ENCODE measurements at places on chromosomes 7 and 10.

GRCh38 chr10:125700355-125700911, 17.5 kb upstream of the TEX36 start:
- DNase-seq = no peak

DNA sequence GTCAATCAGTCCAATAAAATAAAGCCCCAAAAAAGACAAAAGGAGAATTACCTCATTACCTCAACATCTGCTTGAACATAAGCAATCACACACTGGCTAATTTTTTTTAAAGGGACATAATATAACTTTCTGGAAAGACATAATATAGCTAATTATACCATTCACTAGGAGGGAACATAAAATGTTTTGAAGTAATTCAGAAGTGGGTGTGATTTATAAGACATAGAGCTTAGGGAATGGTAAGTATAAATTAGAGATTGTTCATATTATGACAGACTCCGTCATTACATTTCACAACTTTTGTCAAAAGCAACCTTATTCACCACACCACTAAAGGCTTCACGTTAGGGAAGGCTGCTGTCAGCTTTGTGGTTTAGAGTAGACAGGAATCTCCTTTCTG, 3.8 kb downstream of the SHTN1 start:
- DNase-seq = no peak

- DNase-seq = no peak
Measured at GRCh38 chr10:120555842-120556532, 99.0 kb downstream of the PLPP4 start.

DNA sequence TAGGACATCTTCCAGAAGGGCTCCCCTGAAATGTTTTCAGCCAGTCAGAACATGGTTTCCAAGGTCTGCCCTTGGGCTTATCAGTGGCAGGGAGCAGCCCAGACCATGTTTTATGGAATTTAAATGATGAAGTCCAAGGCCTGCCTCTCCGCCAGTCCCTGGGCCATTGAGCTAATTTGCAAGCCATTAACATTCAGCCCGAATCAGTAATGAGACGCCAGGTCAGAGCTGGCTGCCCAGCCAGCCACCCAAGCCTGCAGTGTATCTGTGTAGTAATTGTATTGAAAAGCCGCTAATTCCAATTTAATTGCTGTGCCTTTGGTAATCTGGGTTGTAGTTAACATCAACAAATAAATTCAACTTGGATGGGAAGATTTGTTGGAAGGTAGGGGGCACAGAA, 131.4 kb downstream of the PAXIP1 start:
- no peak for DNase-seq

GRCh38 chr10:89479771-89480446, 55.5 kb downstream of the SLC16A12 start:
- DNase-seq = no peak

- no peak for DNase-seq
Measured at GRCh38 chr7:2255145-2256139, 13.4 kb downstream of the NUDT1 start.
